ENCODE measurements at places on chromosomes 13 and 19. TPM values are rescaled to one million over a fixed set of nuclear protein-coding genes. Genes with fewer than 3 reads are reported as not detected.
A peak's percentile ranks its signal among the peaks of the same experiment; 100 is the strongest.

Gene FUT3
- 3.0 TPM for total RNA-seq

Gene MED29
- 23.2 TPM for total RNA-seq

Gene NCR1
- not detected for total RNA-seq

Gene TNFSF9
- total RNA-seq: 10.9 TPM

Gene ONECUT3
- total RNA-seq: not detected

Gene IGFL3
- total RNA-seq: not detected

Gene SYCN
- total RNA-seq: not detected

DNA sequence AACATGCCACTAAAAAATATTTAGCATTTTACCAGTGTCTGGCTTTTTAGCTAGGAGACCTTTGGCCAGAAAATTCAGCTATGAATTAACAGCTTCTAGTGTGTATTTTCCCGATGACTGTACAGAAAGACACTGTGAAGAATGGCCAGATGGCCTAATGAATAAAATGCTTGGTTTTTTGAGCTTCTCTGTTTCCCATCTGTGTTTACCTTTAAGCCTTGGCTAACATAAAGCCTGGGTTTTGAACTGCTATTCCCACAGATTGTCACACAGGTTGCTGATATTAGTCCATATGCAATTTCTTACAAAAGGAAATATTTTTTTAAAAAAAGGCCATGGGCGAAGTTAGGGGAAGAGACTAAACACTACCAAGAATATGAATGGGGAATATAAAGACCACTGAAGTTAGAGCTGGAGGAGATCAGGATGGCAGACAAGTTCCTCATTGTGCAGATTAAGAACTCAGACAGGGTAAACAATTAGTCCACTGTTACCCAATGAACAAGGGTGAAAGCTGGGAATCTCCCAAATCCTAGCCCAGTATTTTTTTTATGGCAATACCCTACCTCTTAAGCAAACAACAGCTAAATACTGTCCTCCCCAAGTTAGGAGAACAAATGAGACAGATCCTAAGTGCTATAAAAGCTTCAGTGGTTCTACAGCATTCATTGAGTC, 95.1 kb downstream of the DCT start:
- DNase-seq: peak; percentile 96

DNA sequence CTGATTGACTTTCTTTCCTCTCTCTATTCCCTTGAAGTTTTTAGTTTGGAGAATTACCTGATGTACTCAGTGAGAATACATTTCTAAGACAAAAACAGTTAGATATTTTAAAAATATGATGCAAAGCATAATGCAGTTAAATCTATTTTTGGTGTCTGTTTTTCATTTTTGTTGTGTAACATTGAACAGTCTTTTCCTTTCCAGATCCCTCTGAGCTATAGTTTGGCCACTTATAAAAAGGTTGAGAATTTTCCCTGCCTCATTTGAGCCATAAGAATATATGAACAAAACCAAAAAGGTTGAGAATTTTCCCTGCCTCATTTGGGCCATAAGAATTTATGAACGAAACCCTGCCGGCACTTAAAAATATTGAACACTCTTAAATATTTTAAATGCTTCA, 57.0 kb upstream of the IPO5 start:
- DNase-seq: no peak

DNA sequence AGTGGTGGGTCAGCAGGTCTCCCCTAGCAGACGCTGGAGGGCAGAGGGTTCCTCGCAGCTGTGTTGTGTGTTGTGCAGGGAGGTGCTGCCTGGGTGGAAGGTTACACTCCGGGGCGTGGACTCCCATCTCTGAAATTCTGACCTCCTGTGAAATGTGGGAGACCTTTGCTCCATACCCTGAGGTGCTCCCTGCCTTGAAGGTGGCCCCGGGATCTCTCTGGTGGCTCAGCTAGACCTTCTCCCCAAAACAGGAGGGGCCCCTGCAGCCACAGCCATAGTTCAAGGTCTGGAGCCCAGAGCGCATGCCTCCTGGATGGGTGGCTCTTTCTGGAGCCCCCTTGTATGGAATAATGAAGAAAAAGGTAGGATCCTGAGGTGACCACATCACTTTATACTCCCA, 70.2 kb downstream of the SOX1 start:
- no peak for DNase-seq

DNA sequence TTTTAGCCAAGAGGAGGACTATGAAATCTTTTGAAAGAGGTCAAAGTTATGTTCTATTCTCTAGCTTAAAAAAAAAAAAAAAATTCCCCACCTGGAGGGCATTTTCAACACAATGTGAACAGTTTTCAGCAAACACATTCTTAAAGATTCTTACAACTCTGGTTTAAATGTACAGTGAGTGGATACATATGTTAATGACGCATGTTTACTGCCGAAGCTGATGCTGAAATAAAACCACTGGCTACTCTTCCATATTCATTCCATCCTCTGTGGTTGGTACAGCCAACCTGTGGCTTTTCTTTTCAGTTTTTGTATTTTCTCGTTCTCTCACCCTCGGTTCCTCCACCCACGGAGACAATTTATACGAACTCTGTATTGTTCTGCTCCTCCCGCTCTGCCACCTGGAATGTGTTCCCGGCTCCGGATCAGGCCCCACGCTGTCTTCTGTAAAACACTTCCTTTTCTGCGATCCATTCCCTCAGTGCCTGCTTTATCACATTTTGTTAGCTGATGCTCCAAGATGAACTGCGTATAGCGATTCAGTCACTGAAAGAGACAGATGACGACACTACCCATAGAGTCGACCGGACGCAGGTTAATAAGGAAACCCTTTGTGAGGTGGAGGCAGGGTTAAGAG, 466.4 kb upstream of the ARGLU1 start:
- DNase-seq: no peak

DNA sequence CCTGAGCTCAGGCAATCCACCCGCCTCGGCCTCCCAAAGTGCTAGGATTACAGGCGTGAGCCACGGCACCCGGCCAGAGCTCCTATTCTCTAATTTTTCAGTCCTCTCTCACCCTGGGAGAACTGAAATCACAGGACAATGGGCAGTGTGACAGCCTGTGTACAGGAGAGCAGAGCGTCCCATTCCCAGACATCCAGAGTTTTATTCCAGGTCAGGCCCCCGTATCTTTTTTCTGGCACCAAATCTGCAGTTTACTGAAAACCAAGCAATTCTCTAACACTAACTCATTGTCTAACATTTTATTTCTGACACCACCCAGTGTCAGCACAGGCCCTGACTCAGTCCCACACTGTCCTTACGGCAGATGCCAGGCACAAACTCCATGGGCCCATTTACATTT, 6.7 kb downstream of the ZNF708 start:
- no peak for DNase-seq

DNA sequence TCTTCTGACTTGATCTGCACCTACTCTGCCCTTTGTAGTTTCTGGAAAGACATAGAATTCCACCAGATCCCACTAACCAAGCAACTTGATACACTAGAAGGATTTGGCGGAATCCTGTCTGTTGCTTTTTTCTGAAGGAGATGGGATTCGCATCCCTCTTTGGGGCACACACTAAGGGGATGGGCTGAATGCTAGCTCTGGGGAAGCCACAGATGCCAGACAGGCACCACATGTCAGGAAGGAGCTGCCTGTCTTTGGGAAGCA, 52.1 kb downstream of the SERP2 start:
- DNase-seq: no peak
